ENCODE measurements at places on chromosomes 3 and 15.

- DNase-seq, result no peak
These were observed 22.8 kb upstream of the SLC15A2 start for GRCh38 chr3:121871430-121871829.

GRCh38 chr3:186413615-186414415, 51.8 kb upstream of the DGKG start:
- DNase-seq, result peak; percentile 24

DNA sequence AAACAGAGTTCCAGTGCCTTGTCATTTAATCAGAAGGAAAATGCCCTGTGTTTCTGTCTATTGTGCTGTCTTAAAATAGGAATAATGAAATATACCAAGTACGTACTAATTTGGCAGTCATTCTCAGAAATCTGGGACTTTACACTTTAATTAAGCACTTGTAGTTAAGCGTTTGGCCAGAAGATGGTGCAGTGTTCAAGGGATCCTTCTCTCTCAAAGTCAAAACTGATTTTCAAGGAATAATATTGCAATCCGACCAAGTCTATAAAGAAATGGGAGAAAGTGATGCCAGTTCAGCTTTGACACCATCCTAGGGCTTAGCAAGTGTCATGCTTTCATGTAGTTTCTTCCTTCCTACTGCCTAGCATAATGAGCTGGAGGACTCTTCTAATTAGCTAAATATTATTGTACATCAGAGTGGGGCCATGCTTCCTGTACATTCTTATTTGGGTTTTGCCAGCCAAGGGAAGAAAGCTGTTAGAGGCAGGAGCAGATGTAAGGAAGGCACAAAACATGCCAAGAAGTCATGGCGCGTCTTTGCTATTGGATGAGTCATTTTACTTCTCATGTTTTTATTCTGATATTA, 64.8 kb downstream of the SAMMSON start:
- DNase-seq, result no peak

DNA sequence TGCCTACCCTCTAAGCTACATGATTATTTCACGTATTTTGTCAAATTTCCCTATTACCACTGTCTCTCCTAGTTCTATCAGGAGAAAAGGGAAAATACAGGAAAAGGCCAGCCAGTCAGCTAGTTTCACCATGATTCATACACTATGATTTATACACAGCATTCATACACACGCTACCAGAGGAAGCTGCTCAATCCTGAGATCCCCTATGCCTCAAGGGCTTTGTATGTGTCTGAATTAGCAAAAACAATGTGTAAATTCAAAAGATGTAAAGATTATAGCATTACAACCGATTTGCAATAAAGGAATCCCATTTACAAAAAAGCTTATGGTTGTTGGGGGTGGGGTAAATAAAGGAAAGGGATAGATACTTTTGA, 3.1 kb upstream of the ACKR4 start:
- no peak for DNase-seq

All from stimulated activated naive B cell treated with anti-CD40 and anti-IgM and Interleukin-4, amounts not matched to agents 10 μg/mL and 1 μg/mL and 100 μg/mL, for 72 hours (primary cell).